CD4-positive, alpha-beta T cell treated with Interleukin-4 for 4 hours (primary cell): ENCODE measurements at places on chromosomes 11 and 22.

- peak; percentile 14 for DNase-seq
Measured at GRCh38 chr11:33542921-33543320, 157.7 kb downstream of the C11orf91 start.

DNA sequence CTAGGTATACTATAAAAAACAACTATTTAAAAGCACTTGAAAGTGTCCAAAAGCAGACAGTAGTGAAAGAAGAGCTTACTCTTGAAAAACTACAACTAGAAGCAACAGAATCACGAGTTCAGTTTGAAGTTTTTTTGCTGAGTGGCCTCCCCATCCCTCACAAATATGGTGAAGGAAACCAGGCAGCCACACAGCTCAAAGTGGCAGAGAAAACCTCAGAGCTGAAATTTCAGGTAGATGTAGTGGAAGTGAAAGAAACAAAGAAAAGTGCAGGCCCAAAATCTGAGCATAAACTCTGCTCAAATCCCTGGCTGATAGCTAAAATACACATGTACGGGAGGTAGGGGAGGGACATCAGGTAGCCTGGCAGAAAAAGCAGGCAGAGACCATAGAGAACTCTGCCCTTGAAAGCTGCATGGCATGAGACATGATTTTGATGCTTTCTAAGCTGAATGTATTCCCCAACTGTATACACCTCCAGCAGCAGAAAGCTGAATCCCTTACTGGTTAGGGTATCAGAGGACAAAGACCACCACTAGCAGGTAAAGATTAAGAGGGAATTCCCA is 12.1 kb downstream of the BTBD10 start:
- DNase-seq = no peak

DNA sequence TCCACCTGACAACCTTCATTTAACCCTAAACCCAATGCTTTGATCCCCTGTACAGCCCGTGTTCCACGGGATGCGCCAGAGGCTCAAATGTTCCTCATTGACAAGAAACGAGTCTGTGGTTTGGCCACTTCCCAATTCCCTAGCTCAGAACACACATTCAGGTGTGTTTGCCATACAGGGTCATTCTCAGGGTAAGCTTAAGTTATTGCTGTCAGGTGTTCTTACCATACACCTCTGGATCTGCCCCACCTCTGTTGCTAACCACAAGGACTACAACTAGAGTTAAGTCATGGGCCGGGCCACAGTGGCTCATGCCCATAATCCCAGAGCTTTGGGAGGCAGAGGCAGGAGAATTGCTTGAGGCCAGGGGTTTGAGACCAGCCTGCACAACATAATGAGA is 45.6 kb upstream of the POLD3 start:
- DNase-seq = no peak

DNA sequence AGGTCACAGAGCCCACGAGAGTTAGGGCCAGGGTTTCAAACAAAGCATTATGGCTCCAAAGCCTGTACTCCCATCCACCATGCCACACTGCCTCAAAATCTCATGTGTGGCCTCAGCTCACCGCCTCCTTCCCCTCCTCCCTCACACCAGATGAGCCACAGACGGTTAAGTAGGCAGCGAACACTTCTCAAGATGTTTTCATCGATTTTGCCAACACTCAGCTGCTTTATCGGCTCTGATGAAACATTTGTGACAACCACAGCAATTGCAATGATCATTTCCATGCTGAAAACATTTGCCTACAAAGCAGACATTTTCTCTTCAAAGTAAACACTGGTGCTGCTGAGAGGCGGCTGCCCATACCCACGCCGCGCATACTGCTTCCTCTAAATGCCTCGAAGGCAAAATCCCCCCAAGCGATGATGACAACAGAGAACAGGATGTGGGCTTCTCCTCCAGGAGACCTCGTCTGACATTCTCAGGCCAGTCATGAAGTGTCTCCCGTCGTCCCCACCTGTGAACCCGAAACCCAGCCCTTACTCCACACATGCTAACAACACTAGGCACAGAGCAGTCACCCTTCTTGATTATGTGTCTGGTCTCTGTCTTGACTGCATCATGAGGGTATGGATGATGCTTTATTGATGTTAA is 599.2 kb downstream of the SOX6 start:
- no peak for DNase-seq

- no peak for DNase-seq
Measured at GRCh38 chr11:134645576-134645975, 233.5 kb upstream of the B3GAT1 start.

GRCh38 chr11:115561116-115561515 is 56.9 kb upstream of the CADM1 start:
- no peak for DNase-seq
